Glutamatergic neuron (in vitro differentiated cells): ENCODE measurements at places on chromosomes 5 and 9.
A peak's percentile ranks its signal among the peaks of the same experiment; 100 is the strongest.

- H3K27me3 ChIP-seq: peaks cover 5% of the 10 kb centered on the region
- DNase-seq: peak; percentile 54
- no peak overlapping the region for H3K27ac ChIP-seq
- H3K4me1 ChIP-seq: no peaks in the 10 kb centered on the region
Measured at GRCh38 chr5:156934450-156935211, 28.4 kb downstream of the TIMD4 start.

DNA sequence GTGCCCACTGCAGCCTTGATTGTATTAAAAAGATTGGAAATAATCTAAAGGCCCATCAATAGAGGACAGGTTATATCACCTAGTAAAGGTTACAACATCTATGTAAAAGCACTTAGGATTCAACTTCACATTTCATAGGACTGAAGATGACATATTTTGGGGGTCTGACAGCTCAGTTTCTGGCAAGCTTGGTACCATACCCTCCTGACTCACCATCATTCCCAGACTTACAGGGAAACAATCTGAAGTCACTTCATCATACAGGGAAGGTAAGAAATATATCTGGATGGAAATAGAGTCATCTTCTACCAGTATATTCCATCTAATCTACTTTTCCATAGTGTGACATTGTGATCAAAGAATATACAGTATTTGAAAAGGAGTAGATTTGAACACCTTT lies 28.8 kb upstream of the DAB2 start:
- H3K27me3 ChIP-seq: no peaks in the 10 kb centered on the region
- H3K27ac ChIP-seq: no peak overlapping the region

- H3K4me1 ChIP-seq: no peaks in the 10 kb centered on the region
- no peaks in the 10 kb centered on the region for H3K27me3 ChIP-seq
- no peak overlapping the region for H3K27ac ChIP-seq
- H3K36me3 ChIP-seq: no peaks in the 10 kb centered on the region
- no peak overlapping the region for H3K4me3 ChIP-seq
- no peak for DNase-seq
Measured at GRCh38 chr5:146188358-146188757, 5.9 kb upstream of the LARS1 start.

DNA sequence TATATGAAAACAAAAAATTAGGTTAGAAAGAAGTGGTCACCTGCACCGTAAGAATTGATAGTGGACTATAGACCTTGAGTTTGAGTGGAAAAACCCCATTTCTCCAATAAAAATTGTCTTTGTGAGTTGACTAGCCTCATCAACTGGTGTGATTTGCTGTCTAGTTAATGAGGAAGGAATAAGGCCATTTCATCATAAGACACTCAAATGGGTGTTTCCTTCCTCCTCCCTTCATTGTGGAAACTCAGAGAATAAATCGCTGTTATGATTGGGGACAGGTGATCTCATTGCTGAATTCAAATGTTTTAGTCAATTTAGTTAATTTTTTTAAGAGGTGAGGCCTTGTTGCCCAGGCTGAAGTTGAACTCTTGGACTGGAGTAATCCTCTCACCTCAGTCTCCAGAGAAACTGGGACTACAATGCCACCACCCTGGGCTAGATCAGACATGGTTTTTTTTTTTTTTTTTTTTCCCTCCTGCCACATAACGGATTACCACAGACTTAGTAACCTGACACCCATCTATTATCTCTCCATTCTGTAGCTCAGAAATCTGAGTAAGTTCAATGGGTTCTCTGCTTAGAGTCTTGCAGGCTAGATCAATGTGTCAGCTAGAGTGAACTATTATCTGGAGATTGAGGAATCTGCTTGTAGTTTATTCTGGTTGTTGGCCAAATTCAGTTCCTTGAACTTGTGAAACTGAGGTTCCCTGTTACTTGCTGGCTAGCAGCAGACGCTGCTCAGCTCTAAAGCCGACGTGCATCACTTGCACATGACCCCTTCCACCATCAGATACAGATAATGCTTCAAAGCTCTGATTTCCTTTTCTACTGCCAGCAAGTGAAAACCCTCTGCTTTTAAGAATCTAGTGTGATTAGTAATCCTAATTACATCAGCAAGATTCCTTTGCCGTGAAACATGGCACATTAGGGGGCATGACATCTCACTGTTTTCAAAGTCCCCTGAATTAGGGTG lies 663.8 kb upstream of the CDH9 start:
- H3K27ac ChIP-seq: no peak overlapping the region
- no peaks in the 10 kb centered on the region for H3K36me3 ChIP-seq
- no peaks in the 10 kb centered on the region for H3K27me3 ChIP-seq
- DNase-seq: no peak

DNA sequence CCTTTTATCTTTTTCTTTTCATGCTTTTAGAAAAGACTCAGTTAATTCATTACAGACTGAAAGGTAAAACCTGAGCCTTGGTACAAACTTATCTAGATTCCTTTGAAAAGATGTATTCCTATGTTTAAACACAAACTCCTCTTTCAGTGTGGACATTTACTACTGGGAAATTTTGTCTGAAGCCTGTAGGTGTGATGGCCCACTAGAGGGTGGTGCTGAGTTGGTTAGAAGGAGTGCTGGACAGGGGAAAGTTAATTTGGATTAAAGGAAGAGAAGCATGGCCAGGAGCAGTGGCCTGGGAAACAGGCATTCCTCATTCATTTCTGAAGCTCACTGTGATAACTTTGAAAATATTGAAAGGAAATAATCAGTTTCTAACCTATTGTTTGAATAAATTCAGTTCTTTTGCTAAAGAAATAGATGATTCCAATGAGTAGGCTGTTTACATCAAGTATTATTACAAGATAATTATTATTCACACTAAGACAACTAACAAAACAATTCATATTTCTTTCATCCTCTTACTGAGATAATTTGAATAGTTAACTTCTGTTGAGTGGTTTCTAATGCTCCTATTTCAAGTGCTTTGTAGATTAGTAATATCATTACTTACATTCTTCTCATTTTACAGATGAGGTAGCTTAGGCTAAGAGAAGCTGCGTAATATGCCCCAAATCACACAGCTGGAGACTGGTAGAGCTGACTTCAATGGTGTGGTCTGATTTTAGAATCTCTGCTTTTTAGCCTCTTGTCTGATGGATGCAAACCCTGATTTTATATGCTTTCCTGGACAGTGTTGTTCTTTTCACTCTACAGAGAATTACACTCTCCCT lies 150.9 kb downstream of the ADGRV1 start:
- no peaks in the 10 kb centered on the region for H3K27me3 ChIP-seq
- no peak overlapping the region for H3K27ac ChIP-seq
- DNase-seq: peak; percentile 47
- no peaks in the 10 kb centered on the region for H3K36me3 ChIP-seq

GRCh38 chr5:143108498-143109128 lies 294.9 kb downstream of the NR3C1 start:
- H3K27me3 ChIP-seq: peaks cover 2% of the 10 kb centered on the region
- peaks cover 9% of the 10 kb centered on the region for H3K4me1 ChIP-seq
- no peak for DNase-seq
- H3K36me3 ChIP-seq: no peaks in the 10 kb centered on the region
- no peak overlapping the region for H3K27ac ChIP-seq

GRCh38 chr5:107618242-107618641 lies 52.5 kb downstream of the EFNA5 start:
- no peaks in the 10 kb centered on the region for H3K27me3 ChIP-seq
- no peak overlapping the region for H3K4me3 ChIP-seq
- H3K36me3 ChIP-seq: no peaks in the 10 kb centered on the region
- DNase-seq: no peak

DNA sequence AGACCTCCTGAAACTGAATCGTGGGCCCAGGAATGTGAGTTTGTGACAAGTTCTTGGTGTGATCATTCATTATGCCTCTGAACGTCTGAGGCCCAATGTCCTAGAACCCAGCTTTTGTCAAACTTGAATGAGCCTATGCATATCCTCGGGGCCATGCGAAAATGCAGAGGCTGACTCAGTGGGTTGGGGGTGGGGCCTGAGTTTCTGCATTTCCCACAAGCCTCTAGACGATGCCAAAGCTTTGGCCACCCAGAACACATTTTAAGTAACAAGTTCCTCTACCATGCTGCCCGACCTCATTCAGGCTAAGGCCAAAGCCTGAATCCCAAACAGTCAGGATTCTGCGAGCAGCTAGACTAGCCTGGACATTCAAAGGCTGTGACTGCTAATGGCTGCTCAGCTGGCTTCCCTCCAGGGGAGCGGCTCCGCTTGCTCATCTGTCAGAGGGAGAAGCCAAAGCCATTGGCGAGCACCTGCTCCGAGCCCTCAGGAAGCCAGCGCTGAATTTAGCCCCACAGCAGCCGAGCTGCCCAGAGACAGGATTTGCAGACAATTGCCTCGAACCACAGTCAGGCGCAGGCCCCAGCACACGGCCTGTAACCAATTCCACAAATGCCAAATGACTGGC lies 177.5 kb downstream of the ZDHHC21 start:
- peaks cover 3% of the 10 kb centered on the region for H3K27me3 ChIP-seq
- peak overlapping the region; percentile 85 for H3K27ac ChIP-seq
- H3K4me3 ChIP-seq: no peak overlapping the region
- peaks cover 18% of the 10 kb centered on the region for H3K4me1 ChIP-seq

GRCh38 chr5:141412854-141413539 lies at the start of gene PCDHGA10:
TSS of gene PCDHGA10 (plus strand) at chr5:141412987. CDS start at chr5:141413176, 189 bp downstream.
- H3K36me3 ChIP-seq: peaks cover 66% of the 10 kb centered on the region
- peaks cover 26% of the 10 kb centered on the region for H3K27me3 ChIP-seq
- H3K4me1 ChIP-seq: peaks cover 3% of the 10 kb centered on the region
- peak; percentile 40 for DNase-seq
- peak within 1 kb of the TSS; percentile 55 for H3K27ac ChIP-seq

- H3K4me1 ChIP-seq: peaks cover 28% of the 10 kb centered on the region
- H3K4me3 ChIP-seq: no peak overlapping the region
- no peak for DNase-seq
- no peak overlapping the region for H3K27ac ChIP-seq
- no peaks in the 10 kb centered on the region for H3K27me3 ChIP-seq
Measured at GRCh38 chr5:143024228-143024920, 254.2 kb downstream of the ARHGAP26 start.

GRCh38 chr5:86463339-86463738 lies 154.4 kb upstream of the COX7C start:
- no peaks in the 10 kb centered on the region for H3K27me3 ChIP-seq
- no peaks in the 10 kb centered on the region for H3K4me1 ChIP-seq
- peaks cover 18% of the 10 kb centered on the region for H3K36me3 ChIP-seq
- H3K4me3 ChIP-seq: no peak overlapping the region
- no peak overlapping the region for H3K27ac ChIP-seq
- no peak for DNase-seq

GRCh38 chr9:122463828-122464632 lies 13.7 kb downstream of the OR1J1 start:
- no peak overlapping the region for H3K27ac ChIP-seq
- no peaks in the 10 kb centered on the region for H3K27me3 ChIP-seq
- no peaks in the 10 kb centered on the region for H3K4me1 ChIP-seq
- DNase-seq: peak; percentile 31
- peaks cover 3% of the 10 kb centered on the region for H3K36me3 ChIP-seq

- no peak for DNase-seq
- no peak overlapping the region for H3K4me3 ChIP-seq
- H3K4me1 ChIP-seq: no peaks in the 10 kb centered on the region
- no peaks in the 10 kb centered on the region for H3K27me3 ChIP-seq
Measured at GRCh38 chr9:94703488-94704140, 22.9 kb upstream of the AOPEP start.

- H3K36me3 ChIP-seq: no peaks in the 10 kb centered on the region
- DNase-seq: peak; percentile 63
- peaks cover 47% of the 10 kb centered on the region for H3K4me1 ChIP-seq
- H3K27me3 ChIP-seq: peaks cover 7% of the 10 kb centered on the region
Measured at GRCh38 chr9:83199240-83199639, 136.3 kb upstream of the RASEF start.

GRCh38 chr5:172091956-172092732 lies 85.7 kb upstream of the FBXW11 start:
- no peak for DNase-seq
- no peak overlapping the region for H3K4me3 ChIP-seq
- H3K4me1 ChIP-seq: peaks cover 8% of the 10 kb centered on the region
- H3K27me3 ChIP-seq: peaks cover 12% of the 10 kb centered on the region
- H3K36me3 ChIP-seq: peaks cover 10% of the 10 kb centered on the region

- H3K27ac ChIP-seq: no peak overlapping the region
- DNase-seq: no peak
- peaks cover 9% of the 10 kb centered on the region for H3K36me3 ChIP-seq
- no peaks in the 10 kb centered on the region for H3K27me3 ChIP-seq
- H3K4me1 ChIP-seq: no peaks in the 10 kb centered on the region
- no peak overlapping the region for H3K4me3 ChIP-seq
Measured at GRCh38 chr9:15401266-15401665, 21.4 kb upstream of the SNAPC3 start.

- no peak overlapping the region for H3K27ac ChIP-seq
- peaks cover 4% of the 10 kb centered on the region for H3K27me3 ChIP-seq
- no peak overlapping the region for H3K4me3 ChIP-seq
- DNase-seq: no peak
Measured at GRCh38 chr5:31106691-31107090, 86.8 kb upstream of the CDH6 start.

DNA sequence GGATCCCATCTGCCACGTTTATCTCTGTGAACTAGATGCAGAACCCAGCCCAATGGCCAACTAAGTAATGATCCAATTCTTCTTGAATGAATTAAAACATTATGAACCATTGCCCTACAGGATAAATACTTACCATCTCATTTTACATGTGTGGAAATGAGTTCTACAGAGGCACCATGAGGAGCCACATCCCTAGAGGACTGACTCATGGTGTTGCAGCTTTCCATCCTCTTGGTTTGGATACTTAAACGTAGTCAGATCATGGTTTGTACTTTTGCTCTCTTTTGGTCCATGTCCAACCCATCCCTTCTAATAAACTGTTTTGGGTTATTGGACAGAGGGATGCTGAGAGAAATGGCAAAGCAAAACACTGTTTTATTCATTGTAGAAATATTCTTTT lies 484.8 kb downstream of the EBF1 start:
- no peaks in the 10 kb centered on the region for H3K27me3 ChIP-seq
- H3K4me3 ChIP-seq: no peak overlapping the region
- DNase-seq: no peak
- H3K4me1 ChIP-seq: no peaks in the 10 kb centered on the region
- H3K27ac ChIP-seq: no peak overlapping the region

GRCh38 chr9:78121488-78121887 lies 89.9 kb upstream of the GNAQ start:
- DNase-seq: peak; percentile 72
- H3K27me3 ChIP-seq: no peaks in the 10 kb centered on the region
- H3K4me3 ChIP-seq: no peak overlapping the region
- no peak overlapping the region for H3K27ac ChIP-seq

DNA sequence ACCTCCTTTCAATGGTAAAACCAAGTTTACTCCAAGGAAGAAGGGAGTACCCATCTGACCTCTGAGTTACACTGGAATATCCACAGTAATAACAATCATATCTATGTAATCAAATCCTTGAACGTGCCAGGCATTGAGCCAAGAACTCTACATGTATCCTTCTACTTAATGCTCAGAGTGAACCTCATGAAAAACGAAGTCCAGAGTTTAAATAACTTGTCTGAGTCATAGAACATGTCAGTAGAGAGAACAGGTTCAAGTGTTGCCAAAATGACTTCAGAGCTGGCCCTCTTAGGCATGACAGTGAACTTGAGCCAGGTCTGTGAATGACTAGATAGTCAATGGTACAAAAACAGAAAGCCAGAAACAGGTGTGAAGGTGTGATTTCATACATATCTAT lies 164.1 kb upstream of the ZNF618 start:
- no peak overlapping the region for H3K27ac ChIP-seq
- peaks cover 3% of the 10 kb centered on the region for H3K27me3 ChIP-seq
- DNase-seq: no peak
- H3K4me1 ChIP-seq: no peaks in the 10 kb centered on the region
- H3K36me3 ChIP-seq: peaks cover 14% of the 10 kb centered on the region
- no peak overlapping the region for H3K4me3 ChIP-seq
